Caco-2 (cell line): ENCODE measurements at places on chromosomes 4 and X.

GRCh38 chrX:1420371-1420770, 28.5 kb upstream of the SLC25A6 start:
- no peak for DNase-seq

DNA sequence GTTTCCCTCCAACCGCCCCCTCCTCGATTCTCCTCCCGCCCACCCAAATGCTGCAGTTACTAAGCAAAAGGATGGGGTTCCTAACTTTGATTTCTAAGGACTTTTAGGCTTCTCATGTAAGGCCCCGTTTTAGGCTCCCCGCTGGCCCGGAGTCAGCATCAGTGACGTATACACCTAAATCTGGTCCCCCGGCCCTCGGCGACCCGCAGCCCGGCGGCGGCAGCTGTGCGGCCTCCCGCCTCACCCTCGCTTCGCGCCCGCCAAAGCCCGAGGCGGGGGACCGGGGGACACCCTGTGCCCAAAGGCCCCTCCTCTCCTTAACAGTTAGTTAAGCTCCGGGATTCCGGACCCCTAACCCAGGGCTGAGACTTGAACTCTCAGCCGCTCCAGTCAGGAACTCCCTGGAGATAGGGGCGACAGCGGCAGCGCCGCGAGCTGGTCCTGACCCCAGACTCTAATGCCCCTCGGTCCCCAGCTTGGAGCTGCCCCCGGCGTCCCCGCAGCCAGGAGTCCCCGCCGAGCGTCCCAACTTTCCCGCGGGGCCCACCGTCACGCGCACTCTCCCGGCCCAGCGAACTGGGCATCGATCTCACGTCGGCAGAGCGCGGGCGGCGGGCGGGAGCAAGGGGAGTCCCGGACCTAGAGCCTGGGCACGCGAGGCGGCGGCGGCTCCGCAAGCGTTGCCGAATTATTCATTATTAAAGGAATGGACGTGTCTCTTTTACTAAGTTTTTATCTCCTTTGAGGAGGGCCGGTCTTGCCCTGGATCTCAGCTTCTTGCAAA, 1.5 kb upstream of the NR3C2 start:
- peak; percentile 3 for DNase-seq

- DNase-seq: no peak
Observed at GRCh38 chrX:53320543-53321229, 39.3 kb upstream of the IQSEC2 start.

DNA sequence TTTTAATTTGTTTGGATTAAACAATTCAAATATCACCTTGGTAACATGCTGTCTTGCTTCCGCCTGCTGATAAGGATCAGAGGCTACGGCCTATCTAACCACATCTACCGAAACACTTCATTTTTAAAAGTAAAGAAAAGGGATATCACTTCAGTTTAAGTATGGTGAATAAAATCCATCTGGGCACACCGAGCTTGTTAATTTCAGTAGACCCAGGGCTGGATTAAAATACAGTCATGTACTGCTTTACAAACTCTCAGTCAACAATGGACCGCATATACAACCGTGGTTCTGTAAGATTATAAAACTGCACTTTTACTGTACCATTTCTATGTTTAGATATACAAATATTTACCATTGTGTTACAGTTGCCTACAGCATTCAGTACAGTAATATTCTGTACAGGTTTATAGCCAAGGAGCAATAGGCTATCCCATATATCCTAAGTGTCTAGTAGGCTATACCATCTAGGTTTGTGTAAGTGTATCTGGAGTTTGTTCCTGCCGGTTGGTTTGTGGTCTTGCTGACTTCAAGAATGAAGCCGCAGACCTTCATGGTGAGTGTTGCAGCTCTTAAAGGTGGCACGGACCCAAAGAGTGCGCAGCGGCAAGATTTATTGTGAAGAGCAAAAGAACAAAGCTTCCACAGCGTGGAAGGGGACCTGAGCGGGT, 40.0 kb downstream of the SEPTIN11 start:
- DNase-seq: no peak

DNA sequence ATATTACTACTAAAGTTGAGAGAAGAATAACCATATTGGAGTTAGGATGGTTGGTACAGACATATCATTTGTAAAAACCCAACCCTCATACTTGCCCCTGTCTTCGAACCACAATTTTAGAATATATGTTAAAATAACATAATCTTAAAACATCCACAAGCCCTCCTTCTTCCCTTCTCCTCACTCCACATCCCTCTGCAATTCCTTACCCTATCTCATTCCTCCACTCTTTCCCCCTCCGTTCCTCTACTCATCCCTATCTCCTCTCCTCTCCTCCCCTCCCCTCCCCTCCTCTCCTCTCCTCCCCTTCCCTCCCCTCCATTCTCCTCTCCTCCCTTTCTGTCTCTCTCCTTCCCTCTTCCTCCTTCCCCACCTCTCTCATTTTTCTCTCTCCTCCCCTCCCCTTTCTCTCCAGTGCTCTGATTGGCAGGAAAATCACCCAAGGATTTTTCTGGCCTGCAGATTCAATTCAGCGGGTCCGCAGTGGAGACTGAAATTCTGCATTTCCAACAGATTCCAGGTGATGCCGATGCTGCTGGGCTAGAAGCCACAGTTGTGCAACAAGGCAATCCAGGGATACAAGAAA, 17.4 kb upstream of the ODAM start:
- no peak for DNase-seq

GRCh38 chrX:134886002-134886596, 104.7 kb upstream of the SMIM10 start:
- DNase-seq: no peak

DNA sequence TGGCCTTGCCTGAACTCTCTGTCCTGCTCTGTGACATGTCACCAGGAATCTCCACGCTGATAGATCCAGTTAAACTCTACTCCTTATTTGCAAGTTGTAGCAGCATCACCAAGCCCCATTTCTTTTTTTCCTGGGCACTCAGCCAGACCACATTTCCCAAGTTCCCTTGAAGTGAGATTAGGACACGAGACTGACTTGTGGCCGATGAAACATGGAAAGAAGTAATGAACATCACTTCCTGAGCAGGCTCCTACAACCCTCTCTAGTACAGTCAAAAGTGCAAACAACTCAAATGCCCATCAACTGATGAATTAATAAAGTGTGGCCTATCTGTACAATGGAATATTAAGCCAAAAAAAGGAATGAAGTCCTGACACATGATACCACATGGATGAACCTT, 74.6 kb downstream of the MAP3K15 start:
- DNase-seq: no peak
